Stomach (tissue), 19 donors: ENCODE measurements at places on chromosomes 6 and 20. TPM values are rescaled to one million over a fixed set of nuclear protein-coding genes. Genes with fewer than 3 reads are reported as not detected.

DNA sequence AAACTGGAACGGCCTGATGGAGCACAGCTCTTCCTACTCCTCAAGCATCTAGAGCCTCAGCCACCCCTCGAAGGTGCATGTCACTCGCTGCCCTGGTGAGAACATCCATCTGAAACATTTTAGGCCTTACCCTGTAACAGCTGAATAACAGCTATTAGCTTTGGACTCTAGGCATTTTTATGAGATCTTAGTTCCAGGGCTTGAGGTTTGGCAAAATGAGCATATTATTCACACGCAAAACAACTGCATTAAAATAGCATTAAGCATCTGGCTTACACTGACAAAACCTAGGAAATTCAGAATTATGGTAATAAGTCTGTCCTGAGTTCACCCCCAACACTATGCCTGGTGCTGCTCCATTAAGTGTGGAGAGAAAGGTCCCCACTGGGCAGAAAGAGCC is 56.1 kb downstream of the ADAT2 start:
- no peak overlapping the region for H3K4me3 ChIP-seq
- no peaks in the 10 kb centered on the region for H3K27me3 ChIP-seq

The HLA-DRB5 gene
- 12.5 TPM for total RNA-seq

The CGA gene
- total RNA-seq: not detected

DNA sequence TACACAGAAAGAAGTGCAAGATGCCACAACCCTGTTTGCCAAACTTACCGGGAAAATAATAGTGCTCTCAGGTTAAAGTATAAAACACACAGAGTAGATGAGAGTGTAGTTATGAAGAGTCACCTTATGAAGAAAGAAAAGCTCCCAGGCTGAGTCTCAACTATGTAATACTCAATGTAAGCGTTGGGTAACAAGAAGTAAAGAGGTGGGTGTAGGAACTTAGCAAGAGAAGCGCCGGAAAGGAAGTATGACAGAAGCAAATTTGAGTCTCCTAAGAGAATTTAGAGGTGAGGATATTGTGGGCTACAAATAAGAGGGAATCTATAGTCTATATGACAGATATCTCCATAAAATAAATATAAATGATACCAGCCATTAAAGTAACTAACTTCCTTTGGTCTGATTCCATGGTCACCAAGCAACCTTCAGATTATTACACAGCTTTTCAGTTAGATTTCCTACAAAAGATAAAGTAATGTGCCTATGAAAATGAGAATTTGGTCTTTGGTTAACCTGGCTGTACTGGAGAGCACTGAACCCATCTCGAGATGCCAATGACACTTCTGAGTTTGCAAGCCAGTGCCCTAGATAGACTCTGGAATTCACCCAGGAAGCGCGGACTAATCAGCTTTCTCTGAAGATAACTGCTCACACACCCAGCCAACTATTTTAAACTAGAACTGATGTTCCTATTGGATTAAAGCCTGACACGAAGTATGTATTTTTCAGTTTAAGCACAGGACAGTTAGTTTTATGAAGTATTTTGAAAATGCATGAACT is 1.8 kb downstream of the TUBE1 start:
- peaks cover 4% of the 10 kb centered on the region for H3K36me3 ChIP-seq
- no peaks in the 10 kb centered on the region for H3K4me1 ChIP-seq
- H3K4me3 ChIP-seq: no peak overlapping the region
- DNase-seq: no peak
- no peak overlapping the region for H3K27ac ChIP-seq

GRCh38 chr6:79170431-79170830 is 64.1 kb downstream of the HMGN3 start:
- no peak overlapping the region for H3K4me3 ChIP-seq
- H3K27ac ChIP-seq: no peak overlapping the region
- H3K36me3 ChIP-seq: no peaks in the 10 kb centered on the region
- DNase-seq: no peak

DNA sequence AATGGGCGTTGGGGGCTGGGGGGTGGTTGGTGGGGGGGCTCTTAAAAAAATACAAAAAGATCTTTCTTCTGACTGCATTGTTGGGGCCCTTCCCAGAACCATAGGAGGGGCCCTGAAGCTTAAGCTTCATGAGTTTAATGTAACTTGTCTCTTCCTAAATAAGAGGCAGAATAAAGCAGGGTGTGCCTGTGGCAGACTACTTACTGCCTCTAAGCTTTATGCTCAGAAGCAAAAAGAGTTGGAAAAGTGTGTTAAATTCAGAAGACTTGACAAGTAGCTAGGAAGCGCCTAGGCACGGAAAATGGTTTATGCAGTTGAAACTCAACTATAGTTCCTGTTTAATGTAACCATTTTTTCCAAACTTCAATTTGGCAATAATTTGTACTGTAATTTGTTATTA is 44.5 kb downstream of the TIAM2 start:
- no peaks in the 10 kb centered on the region for H3K36me3 ChIP-seq
- H3K4me1 ChIP-seq: peaks cover 12% of the 10 kb centered on the region
- peak; percentile 42 for DNase-seq
- no peak overlapping the region for H3K4me3 ChIP-seq
- no peaks in the 10 kb centered on the region for H3K27me3 ChIP-seq

The FAM83D gene
- total RNA-seq: 32.7 TPM

The FAM83C gene
- total RNA-seq: not detected

The TRIM31 gene
- total RNA-seq: 11.0 TPM

DNA sequence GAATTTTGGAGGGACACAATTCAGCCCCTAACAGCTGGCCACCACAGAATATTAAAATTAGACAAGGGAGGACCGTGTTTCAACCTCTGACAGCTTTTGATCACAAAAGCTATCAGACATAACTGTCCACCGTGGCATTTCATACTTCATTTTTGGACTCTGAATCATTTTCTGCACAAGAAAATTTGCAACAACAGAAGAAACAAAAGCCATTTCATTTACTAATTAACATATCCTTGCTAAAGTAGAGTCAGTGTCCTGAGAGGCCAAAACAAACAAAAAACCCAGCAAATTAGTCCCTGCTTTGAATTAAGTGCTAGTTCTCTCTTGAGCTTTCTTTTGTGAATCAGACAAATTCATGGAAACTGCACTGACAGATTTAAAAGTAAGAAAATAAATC is 17.6 kb upstream of the COL12A1 start:
- DNase-seq: no peak
- no peaks in the 10 kb centered on the region for H3K36me3 ChIP-seq
- no peaks in the 10 kb centered on the region for H3K27me3 ChIP-seq
- H3K4me3 ChIP-seq: no peak overlapping the region
- no peaks in the 10 kb centered on the region for H3K4me1 ChIP-seq
- H3K27ac ChIP-seq: no peak overlapping the region

DNA sequence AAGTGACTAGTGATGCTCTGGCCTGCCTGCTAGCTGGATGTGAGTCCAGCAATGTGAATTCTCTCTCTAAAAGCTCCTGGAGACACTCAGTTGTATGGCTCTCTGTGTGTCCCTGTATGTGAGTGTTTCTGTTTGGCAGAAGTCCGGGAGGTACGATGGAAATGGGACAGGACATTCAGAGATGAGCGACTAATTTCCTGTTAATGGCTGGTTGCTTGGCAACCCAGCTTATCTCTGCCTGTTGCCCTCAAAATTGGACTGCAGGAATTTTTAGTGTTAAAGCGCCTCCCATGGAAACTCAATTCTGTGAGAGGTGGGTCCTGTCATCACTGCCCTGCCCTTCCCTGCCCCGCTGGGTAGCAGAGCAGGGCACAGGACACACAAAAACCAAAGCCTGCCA is 136.8 kb upstream of the LRFN2 start:
- no peaks in the 10 kb centered on the region for H3K27me3 ChIP-seq
- peaks cover 20% of the 10 kb centered on the region for H3K4me1 ChIP-seq
- H3K27ac ChIP-seq: no peak overlapping the region
- no peaks in the 10 kb centered on the region for H3K36me3 ChIP-seq
- peak; percentile 33 for DNase-seq
